Suppressor macrophage treated with lipopolysaccharide for 1 hour (primary cell): ENCODE measurements at places on chromosomes 11 and 22.
A peak's percentile ranks its signal among the peaks of the same experiment; 100 is the strongest.

GRCh38 chr22:17097701-17098100 is 12.9 kb downstream of the IL17RA start:
- no peak for DNase-seq

- DNase-seq, result no peak
These were observed 341.0 kb downstream of the DYNC2H1 start for GRCh38 chr11:103450241-103450640.

DNA sequence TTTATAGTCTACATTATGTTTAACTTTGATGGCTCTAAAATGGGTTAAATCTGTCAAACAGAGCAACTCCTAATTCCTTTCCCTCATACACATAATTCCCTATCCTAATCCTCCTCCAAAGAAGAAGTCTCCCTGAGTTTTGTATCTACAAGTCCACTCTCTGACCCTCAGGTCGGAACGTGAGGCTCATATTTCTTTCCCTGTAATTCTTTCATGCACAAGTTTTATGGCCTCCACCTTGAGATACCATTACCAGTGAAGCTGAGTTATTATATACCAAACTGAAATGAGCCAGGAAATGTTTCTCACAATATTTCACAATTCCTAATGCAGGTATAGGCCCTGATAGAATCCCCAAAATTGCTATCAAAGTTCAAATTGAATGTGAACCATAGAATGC is 106.4 kb downstream of the CASP12 start:
- no peak for DNase-seq

DNA sequence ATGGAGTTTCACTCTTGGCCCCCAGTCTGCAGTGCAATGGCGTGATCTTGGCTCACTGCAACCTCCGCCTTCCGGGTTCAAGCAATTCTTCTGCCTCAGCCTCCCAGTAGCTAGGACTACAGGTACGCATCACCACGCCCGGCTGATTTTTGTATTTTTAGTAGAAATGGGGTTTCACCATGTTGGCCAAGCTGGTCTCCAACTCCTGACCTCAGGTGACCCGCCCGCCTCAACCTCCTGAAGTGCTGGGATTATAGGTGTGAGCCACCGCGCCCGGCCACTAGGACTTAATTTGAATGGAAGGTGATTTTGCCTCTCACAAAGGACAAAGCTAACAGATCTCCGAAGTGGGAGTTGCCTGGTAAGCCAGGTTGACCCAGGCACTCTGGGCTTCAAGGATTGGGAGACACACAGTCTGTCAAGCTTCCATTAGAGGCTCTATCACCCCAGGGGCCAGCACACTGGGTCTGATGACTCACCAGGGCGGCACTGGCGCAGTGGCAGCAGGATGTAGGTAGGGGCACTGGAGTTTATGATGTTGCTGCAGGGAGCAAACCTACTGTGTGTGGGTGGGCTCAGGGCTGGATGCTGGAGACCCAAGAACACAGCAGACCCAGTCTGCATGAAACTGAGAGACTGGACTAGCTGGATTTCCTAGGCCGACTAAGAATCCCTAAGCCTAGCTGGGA is 17.8 kb upstream of the KCTD14 start:
- DNase-seq, result no peak

- DNase-seq, result no peak
These were observed 7.4 kb downstream of the ATP5MGL start for GRCh38 chr22:42633013-42633412.

- DNase-seq, result peak; percentile 58
These were observed 1.3 kb upstream of the SBF2 start for GRCh38 chr11:10295064-10295901.

DNA sequence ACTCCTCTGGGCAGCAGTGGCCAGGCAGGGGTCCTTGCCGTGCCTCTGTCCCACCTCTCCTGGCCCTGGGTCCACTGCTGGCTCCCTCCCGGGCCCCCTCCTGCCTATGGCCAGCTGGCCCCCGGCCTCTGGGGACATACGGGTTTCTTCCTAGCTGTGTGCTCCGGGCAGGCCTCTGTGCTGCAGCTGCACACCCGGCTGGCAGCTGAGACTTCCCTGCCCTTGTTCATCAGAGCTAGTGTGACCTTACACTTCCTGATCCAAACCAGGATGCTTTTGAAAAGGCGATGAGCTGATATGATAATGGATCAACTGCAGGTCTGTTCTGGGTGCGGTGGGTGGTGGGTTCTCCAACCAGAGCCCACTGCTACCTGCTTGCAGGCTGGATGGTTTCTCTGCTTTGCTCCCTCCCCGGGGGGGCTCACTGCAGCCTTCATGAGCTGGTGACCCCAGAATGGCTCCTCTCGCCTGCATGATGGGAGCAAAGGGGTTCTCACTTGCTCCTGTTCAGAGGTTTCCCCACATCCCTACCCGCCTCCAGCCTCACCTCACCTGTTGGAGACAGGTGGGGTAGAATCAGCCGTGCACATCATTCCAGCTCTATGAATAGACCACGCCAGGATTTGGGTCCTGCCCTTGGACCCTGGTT is 13.3 kb downstream of the B3GAT1 start:
- no peak for DNase-seq

DNA sequence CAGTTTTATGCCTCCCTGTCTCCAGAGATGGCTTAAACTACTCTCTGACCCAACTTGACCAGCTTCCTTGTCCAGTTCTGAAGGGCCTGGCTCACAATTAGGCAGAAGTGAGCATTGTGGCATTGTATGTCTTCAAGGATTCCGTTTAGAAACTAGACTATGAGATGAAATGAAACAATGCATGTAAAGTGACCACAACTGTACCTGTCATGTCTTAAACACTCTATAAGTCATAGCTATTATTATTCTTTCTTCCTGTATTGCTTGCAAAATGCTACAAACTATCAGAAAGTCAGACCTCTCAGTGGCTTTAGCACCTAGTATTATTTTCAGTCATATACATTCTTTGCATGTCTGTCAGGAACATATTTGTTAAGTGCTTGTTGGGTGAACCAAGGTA is 127.9 kb upstream of the MTMR2 start:
- no peak for DNase-seq

DNA sequence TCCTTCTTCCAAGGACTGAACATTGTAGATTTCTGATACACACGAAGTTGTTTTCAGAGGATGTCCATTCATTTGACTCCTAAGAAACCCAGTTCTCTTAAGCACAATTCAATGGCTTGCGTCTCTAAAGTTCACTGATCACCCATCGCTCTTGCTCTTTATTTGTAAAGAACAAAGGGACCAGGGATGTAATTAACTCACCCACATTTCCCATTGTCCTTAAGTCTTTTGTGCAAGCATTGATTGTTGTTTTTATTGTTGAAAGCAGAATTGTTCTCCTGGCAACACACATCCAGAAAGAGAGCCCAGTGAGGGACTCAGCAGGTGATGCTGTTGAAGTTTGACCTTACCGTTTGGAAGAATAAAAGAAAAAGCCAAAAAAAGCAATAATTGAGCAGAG is 59.2 kb downstream of the SPON1 start:
- no peak for DNase-seq

DNA sequence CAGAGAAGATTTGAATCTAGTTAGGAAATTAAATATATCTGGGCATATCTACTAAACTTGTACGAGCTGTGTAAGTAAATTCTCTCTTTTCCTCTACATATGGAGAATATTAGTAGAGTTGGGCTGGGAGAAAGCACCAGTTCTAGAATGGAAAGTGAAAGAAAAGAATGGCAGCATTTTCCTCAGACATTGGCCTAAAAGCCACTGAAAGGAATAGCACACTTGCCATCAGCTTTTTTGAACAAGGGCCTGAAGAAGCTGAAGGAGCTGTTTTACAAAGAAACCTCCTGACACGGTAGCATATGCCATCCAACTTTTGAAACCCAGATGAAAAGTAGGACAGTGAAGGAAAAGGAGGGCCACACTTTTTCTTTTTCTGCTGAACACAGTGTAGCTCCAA is 1563.7 kb upstream of the TENM4 start:
- DNase-seq, result no peak

DNA sequence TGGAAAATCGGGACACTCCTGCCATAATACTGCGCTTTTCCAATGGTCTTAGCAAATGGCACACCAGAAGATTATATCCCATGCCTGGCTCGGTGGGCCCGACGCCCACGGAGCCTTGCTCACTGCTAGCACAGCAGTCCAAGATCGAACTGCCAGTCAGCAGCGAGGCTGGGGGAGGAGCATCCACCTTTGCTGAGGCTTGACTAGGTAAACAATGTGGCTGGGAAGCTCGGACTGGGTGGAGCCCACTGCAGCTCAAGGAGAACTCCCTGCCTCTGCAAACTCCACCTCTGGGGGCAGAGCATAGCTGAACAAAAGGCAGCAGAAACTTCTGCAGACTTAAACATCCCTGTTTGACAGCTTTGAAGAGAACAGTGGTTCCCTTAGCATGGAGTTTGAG is 15.6 kb downstream of the PTH start:
- no peak for DNase-seq

DNA sequence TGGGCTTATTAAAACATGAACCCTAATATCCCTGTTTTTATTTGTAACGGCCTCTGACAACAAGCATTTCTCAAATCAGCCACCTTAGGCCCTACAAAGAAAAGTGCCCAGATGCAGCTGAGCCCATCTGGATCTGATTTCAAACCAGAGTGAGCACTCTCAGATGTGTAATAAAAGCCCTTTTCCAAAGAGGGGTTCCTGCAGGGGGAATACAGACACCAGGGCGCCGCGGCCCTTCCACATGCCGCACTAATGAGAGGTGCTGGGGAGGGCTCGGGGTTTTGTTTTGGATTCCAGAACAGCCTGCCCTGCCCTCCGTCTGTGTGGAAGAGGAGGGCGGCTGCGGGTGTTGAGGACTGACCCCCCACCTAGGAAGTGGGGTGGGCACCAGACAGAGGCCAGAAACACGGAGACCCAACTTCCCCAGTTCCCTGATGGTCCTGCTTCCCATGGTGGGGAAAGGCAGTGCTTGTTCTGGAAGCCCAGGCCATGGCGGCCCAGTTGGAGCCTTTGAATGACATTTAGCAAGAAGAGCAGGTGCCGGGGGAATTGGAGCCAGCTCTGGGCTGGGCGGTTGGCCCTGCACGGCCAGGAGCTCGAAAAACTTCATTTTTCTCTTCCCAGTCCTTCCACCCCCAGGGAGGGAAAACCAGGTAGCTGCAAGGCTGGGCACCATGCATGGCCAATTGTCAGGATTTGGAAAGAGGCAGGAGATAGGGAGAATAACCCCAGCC is 63.7 kb downstream of the MACROD1 start:
- no peak for DNase-seq

- DNase-seq, result no peak
These were observed 414.1 kb downstream of the BRD1 start for GRCh38 chr22:49413551-49413950.

- peak; percentile 49 for DNase-seq
These were observed 33.3 kb downstream of the KIAA1671 start for GRCh38 chr22:24985826-24986214.

DNA sequence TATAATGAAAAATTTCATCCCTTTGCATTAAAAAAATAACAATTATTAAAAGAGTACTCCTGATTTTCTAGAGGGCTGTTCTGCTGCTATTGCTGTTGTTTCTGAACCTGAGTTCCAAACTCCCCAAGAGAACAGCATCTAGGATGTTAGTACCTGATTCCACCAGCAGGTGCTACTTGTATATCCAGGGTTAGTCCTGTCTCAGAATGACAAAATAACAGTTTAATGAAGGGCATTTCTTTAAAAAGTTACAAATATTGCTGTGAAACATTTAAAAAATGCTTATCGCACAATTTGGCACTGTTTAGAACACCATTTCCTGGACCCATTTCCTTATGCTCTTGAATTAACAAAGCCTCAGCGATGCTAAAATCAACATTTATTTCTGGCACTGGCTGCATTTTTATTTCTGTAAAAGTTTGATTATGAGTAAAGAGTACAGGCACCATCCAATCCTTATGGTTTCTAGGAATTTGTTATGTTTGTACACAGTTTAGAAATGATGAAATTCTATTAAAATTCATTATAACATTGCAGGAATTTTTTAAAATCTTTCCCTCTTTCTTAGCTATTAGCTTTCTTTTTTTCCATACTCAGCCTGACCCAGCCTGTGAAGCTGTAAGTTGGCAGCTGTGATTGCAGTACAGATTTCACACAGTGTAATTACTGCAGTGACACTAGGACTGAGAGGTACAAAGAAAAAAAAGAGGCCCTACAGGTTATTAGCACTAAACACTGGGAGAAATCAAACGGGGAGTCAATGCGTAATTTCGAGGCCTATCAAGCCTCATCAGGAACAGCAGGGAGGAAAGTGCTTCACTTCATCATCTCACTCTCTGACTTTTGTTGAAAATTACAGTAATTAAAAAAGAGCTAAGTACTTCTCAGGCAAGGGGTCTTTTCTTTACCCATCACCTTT is 208.8 kb downstream of the DCDC1 start:
- DNase-seq, result no peak

DNA sequence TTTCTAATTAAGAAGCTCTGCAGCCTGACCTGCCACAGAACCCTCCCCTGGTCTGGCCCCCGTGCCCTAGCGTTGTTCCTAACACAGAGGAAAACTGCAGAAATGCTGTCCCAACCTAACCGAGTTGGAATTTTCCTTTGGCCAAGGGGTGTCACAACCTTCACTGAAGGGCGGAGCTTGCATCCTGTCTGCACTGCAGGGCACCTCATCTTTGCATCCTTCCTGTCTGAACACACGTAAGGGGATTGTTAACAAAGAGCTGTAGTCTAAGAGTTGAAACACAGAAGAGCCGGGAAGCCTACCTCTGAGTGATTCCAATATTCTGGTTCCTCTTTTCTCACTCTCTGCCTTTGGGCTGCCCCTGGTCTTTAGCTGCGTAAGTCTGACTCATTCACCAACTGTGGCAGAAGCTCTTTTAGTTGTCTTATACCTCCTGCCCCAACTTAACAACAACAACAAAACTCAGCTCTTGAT is 1.6 kb downstream of the DIXDC1 start:
- peak; percentile 83 for DNase-seq

DNA sequence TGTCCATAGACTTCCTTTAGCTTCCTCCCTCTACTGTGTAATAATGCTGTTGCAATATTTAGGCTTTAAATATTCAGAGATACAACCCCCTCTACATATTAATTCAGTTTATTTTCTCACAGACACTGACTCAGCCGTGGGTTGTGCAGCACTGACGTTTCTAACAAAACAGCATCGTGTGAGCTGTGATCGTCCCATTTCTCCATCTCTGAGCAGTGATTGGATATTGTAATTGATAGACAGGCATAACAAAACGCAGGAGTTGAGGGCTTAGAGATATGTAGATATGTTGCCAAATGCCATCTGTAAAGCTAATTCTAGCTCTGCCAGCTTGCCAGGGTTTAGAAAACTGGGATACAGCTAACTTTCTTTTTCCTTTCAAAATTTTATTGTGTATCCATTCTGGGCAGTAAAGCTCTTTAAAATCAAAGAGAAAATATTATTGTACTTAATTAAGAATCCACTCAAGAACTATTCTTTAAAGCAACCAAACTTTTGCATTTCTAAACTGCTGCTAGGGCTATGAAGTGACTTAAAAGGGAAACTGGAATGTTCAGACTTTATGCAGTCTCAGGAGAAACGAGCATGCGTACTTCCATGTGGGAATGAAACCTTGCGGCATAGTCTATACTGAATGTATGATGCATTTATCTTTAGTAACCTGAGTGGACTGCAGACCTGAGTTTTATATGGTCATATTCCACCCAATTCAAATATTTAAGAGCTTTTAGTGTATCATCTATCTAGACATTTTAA is 22.7 kb downstream of the BTBD10 start:
- DNase-seq, result peak; percentile 21

- DNase-seq, result no peak
These were observed 307.1 kb upstream of the KIRREL3 start for GRCh38 chr11:127307700-127308099.

GRCh38 chr22:50626850-50627641 is 906 bp downstream of the ARSA start:
- DNase-seq, result no peak
